Choroid plexus epithelial cell (primary cell): ENCODE measurements at places on chromosomes 1 and 21.

- DNase-seq, result peak; percentile 63
These were observed 44.1 kb downstream of the GPR3 start for GRCh38 chr1:27436204-27437159.

- DNase-seq, result peak; percentile 73
These were observed 1.2 kb downstream of the PABPC4 start for GRCh38 chr1:39575191-39576015.

DNA sequence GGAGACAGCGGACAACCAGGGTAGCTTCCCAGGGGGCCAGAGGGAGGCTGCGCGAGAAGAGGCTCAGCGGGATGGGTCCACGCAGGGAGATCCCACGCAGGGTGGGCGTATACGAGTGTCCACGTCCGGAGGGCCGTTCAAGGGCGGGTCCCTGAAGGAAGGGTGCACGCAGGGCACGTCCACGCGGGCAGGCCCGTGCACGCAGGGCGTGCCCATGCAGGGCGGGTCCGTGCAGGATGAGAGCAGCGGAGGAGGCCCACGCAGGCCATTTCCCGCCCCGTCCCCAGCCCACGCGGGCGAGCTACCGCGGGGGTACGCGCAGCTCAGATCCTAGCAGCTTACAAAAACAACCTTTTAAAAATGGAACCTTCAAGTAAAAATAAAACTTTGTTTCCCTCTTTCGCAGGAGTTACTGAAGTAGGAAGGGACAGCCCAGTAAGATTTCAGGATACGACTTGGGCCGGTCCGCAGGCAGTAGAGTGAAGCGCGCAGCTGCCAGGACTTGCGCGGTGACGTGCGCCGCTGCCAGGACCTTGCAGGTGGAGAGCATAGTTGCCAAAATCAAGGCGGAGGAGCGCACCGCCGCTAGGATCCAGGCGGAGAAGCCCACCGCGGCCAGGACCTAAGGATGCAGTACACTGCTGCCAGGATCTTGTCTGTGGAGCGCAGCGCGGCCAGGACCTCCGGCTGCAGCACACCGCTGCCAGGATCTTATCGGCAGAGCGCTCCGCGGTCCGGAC lies 416 bp upstream of the RNF187 start:
- DNase-seq, result peak; percentile 94

- no peak for DNase-seq
These were observed 75.6 kb upstream of the HOOK1 start for GRCh38 chr1:59739111-59739510.

DNA sequence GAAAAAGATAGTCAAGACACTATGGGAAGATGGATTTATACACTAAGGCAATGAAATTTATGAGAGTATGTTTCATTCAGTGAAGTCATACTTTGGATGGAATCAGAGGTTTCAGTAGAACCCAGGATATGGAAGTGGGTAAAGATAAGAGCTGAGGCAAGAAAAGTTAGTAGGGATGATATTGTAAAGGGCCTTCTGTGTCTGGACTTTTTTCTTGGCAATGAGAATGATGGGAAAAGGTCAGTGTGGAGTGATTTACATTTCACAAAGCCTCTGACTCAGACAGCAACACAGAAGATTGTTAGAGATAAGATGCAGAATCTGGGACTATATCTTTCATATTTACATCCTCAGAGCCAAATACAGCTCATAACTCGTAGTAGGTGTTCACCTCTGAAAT lies 32.1 kb downstream of the SH3BGR start:
- DNase-seq, result peak; percentile 39

DNA sequence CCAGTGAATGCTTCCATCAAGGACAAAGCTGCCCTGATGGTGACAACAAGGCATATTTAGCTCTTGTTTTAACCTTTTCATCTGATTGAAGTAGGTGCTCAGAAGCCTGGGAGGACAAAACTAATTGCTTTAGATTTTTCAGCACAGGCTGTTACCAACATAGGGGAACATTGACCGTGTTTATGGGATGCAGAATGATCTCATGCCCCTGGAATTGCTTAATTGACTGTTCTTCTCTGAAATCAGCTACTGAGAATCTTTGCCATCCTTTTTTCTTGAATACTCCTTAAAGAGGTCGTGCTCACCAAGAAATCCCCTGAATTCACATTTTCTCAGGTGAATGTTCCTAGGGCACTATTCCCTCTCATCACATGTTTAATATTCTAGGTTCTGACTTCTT lies 95.9 kb upstream of the CCDC190 start:
- DNase-seq, result peak; percentile 56

GRCh38 chr1:199976496-199977144 lies 50.9 kb upstream of the NR5A2 start:
- DNase-seq, result peak; percentile 53

DNA sequence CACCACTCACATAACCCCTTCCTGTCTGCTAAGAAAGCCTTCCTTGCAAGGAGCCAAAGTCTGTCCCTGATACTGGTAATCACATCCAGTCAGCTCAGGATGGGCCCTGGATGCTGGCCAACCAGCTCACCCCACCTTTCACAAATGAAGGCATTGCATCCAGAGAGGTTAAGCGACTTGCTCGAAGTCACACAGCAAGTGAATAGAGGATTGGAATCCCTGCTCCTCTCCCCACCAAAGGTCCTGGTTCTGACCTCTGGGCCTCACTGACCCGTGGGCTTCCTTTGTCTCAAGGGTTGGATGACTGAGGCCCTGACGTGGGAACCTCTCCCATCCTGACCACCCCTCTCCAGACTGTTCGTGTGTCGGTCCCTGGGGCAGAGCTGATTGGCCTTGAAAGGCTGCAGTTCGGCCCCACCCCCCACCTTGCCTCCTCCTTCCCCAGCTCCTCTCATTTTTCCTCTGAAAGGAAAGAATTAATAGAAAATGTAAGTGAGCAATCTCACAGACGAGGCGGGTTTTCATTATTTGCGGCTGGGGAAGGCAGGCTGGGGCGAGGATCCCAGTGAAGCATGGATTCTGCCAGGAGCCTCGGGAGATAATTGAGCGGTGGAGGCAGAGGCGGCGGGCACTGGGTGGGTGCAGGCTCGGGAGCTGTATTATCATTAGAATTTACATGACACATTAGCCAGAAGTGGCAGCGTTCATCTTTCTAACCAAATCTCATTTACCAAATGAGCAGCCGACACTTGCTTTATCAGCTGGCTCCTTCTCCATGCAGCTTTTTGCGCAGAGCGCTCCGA lies 101.5 kb upstream of the CSF3R start:
- DNase-seq, result no peak

- DNase-seq, result peak; percentile 6
These were observed 4.6 kb upstream of the PLA2G2D start for GRCh38 chr1:20123722-20124455.

- DNase-seq, result no peak
These were observed 10.8 kb downstream of the MTARC1 start for GRCh38 chr1:220797553-220797952.

GRCh38 chr1:15876357-15877055 lies 29.0 kb downstream of the SPEN start:
- peak; percentile 20 for DNase-seq

DNA sequence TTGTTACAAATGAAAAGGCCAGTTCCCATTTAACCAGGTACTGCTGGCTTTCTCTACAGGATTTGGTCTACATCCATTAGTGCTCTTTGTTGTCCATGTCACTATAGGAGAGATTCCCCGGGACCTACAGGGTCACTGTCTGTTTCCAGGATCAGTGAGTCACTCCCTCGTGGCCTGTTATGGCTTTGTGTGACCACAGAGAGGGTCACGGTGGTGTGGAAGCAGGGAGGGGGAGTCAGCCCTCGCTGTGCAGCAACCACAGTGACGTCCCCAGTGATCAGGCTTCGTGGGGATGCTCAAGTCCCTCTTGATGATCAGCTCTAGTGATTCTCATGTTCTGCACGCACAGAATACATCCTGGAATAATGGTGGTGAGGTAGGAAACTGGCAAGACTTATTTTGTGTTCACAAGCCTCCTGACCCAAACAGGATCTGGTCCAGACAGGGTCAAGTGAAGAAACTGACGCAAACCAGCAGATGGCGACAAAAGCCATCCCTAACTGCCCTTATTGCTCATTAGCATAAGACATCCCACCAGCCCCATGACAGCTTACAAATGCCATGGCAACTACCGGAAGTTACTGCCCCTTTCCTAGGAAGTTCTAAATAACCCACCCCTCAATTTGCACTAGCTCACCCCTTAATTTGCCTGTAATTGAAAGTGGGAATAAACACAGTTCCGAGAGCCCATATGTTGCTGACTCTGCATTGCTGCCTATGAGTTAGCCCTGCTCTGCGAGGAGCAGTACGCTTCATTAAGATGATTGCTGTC lies 98.5 kb downstream of the DISC1 start:
- peak; percentile 82 for DNase-seq

- DNase-seq, result no peak
These were observed 17.6 kb upstream of the PLA2G5 start for GRCh38 chr1:20052386-20052785.

GRCh38 chr1:44926311-44926781 lies 60.0 kb downstream of the EIF2B3 start:
- DNase-seq, result peak; percentile 26

GRCh38 chr1:6245869-6246496 lies 2.0 kb downstream of the HES3 start:
- no peak for DNase-seq

GRCh38 chr1:51309291-51309690 lies 21.1 kb downstream of the TTC39A start:
- DNase-seq, result no peak
